ENCODE measurements at places on chromosomes 1 and 21.

DNA sequence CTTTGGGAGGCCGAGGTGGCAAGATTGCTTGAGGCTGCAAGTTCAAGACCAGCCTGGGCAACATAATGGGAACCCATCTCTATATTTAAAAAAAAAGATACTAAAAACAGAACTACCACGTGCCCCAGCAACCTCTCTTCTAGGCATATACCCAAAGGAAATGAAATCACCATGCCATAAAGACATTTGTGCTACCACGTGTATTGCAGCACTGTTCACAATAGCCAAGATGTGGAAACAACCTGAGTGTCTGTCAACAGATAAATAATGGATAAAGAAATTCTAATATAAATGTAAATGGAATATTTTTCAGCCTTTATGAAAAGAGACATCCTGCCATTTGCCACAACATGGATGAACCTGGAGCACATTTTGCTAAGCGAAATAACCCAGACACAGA lies 128.6 kb downstream of the PCNX2 start:
- no peak for DNase-seq

GRCh38 chr1:114008993-114009392 lies 29.7 kb downstream of the OLFML3 start:
- DNase-seq = no peak

- DNase-seq = no peak
Measured at GRCh38 chr1:44760876-44761275, 14.5 kb upstream of the RPS8 start.

- no peak for DNase-seq
Measured at GRCh38 chr1:7519181-7519860, 251.8 kb upstream of the VAMP3 start.

DNA sequence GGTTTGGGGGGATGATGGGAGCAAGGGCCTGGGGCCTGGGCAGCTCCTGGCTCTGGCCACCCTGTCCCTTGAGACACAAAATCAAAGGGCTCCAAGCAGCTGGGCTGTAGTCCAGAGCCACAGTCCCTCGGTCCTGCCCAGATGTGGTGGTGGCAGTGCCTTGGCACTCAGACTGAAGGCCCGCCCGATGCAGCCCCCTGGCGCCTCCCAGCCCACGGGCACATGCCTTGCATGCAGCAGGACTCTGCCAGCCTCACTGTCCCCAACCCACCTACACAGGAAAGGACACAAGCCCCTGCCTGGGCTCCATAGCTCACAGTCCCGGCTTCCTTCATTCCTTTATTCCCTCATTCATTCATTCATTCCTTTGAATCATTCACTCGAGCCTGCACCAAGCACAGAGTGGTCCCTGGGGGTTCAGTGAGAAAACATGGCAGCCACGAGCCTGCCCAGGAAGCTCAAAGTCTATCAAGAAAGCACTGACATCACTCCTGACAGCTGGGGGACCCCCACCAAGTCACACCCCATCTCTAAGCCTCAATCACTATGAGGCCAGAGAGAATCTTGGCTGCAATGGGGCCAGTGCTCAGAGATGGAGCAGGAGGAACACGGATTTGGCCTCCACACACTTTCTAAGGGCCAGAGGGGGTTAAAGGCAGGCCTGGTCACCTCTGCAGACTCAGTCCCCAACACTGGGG lies 5.8 kb downstream of the SDC3 start:
- DNase-seq = no peak

Data from NCI-H69 (cell line).